ENCODE measurements at places on chromosomes 12 and 14.

DNA sequence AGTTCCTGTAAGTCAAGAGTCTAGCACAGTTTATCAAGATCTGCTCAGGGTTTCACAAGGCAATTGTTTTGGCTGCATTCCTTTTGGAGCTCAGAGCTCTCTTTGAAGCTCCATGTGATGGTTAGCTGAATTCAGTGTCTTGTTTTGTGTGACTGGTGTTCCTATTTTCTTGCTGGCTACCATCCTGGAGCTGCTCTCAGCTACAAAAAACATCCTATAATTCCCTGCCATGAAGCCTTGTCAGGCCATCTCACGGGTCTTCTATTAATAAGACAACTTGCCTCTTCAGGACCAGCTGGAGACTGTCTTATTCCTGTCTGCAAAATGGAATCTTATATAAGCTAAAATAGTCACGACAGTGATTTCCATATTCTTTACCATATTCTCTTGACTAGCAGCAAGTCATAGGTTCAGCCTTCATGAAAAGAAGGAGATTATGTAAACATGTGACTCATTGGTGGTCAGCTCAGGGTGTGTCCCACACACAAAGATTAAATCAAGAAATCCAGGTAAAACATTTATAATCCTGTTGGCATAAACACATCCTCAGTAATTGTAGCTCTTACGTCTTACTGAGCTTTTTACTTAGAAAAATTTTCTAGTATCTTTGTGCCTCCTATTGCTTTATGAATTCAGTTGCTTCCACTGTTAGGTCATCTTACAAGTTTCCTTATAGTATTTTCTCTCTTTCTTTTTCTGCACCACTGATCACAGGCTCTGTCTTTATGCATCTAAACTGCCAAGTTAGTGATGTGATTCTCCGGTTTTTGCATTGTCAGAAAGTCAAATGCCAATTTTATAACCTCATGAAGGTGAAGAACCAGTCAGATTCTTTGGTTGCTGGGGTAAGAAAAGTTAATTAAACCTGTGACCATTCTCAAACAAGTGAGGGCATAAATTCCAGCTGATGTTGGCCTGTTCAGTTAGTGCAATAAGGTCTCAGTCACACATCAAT is 378.5 kb upstream of the MGAT4C start:
- DNase-seq, result no peak
- no peak overlapping the region for H3K4me3 ChIP-seq
- no peaks in the 10 kb centered on the region for H3K36me3 ChIP-seq
- no peaks in the 10 kb centered on the region for H3K4me1 ChIP-seq
- peak overlapping the region; percentile 91 for H3K27ac ChIP-seq

- peaks cover 4% of the 10 kb centered on the region for H3K4me1 ChIP-seq
- no peak overlapping the region for H3K27ac ChIP-seq
- no peak overlapping the region for H3K4me3 ChIP-seq
These were observed 287.6 kb upstream of the E2F7 start for GRCh38 chr12:77352946-77353345.

DNA sequence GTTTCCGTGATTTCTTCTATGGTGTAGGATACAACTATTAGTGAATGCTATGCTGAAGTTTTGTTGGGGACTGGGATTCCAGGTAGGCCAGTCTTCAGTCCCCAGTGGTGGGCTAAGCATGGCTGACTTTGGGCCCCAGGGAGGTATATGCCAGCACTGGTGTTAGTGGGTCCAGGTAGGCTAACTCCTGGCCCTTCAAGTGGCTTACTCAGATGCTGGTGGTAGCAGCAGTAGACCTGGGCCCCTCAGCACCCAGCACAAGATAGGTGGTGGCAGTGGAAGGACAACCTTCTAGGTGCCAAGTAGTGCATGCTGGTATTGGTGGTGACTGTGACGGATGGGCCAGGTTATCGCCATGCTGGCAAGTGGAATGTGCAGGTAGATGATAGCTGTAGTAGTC is 955.1 kb downstream of the TMTC2 start:
- H3K27me3 ChIP-seq, result peaks cover 3% of the 10 kb centered on the region
- no peaks in the 10 kb centered on the region for H3K4me1 ChIP-seq
- no peak for DNase-seq
- no peak overlapping the region for H3K4me3 ChIP-seq
- H3K27ac ChIP-seq, result no peak overlapping the region

DNA sequence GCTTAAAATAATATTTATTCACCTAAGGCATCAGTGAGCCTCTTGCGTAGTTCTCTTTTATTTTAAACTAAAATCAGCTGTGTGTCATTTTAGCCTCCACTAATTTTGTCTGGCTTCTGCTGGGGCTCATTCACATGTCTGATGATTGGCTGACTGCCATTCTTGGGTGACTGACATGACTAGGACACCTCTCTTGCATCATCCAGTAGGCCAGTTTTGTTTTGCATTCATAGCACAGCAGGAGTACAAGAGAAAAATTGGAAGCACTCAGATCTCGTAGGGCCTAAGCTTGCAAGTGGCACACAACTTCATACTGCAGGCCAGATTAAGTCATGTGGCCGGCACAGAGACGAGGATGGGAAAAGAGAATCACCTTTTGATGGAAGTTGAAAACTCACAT is 1226.5 kb downstream of the GALC start:
- no peak overlapping the region for H3K4me3 ChIP-seq
- no peaks in the 10 kb centered on the region for H3K36me3 ChIP-seq
- H3K27ac ChIP-seq, result peak overlapping the region; percentile 26
- peaks cover 15% of the 10 kb centered on the region for H3K4me1 ChIP-seq
- no peaks in the 10 kb centered on the region for H3K27me3 ChIP-seq

DNA sequence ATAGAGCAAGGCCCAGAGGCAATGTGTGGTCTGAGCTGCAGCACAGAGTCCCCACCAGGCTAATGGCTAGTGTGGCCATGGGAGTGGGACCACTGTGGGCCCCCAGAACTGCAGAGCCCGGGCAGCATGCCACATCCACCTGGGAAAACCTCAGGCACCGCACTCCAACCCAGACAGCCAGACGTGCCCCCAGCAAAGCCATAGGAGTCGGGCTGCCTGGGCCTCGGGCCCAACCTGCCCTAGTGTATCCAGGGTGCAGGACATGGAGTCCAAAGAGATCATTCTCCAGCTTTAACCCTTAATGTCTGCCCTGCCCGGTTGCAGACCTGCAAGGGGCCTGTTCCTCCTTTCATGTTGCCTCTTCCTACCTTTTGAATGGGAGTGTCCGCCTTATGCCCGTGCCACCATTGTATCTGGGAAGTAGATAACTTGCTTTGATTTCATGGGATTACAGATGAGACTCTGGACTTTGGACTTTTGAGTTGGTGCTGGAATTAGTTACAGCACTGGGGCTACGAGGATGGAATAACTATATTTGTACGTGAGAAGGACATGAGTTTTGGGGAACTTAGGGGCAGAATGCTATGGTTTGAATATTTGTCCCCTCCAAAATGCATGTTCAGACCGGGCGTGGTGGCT is 29.1 kb upstream of the DEGS2 start:
- peaks cover 6% of the 10 kb centered on the region for H3K27me3 ChIP-seq
- peaks cover 5% of the 10 kb centered on the region for H3K4me1 ChIP-seq
- no peak overlapping the region for H3K27ac ChIP-seq

- H3K27me3 ChIP-seq, result peaks cover 18% of the 10 kb centered on the region
- no peak overlapping the region for H3K4me3 ChIP-seq
- H3K27ac ChIP-seq, result no peak overlapping the region
- no peak for DNase-seq
- H3K36me3 ChIP-seq, result no peaks in the 10 kb centered on the region
These were observed 132.3 kb downstream of the PAPOLA start for GRCh38 chr14:96634481-96634880.

DNA sequence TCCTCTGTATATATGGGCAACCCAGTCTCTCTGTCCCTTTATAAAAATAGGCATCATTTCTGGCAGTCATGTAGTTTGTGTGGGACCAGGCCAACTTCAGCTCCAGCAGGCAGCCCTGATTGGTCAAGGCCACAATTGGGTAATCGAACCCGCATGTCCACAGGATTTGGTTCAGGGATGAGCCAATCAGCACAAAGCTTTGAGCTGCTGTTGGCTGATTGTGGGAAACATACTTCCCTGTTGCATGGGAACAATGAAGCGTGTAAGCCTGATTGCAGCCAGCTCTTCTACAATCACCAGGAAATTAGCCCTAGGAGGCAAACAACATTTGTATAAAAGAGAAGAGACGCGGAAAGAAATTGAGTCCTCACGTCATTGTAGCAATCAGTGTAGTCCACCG is 328.6 kb downstream of the PCNX1 start:
- H3K27ac ChIP-seq, result no peak overlapping the region
- no peaks in the 10 kb centered on the region for H3K27me3 ChIP-seq
- no peak overlapping the region for H3K4me3 ChIP-seq

- no peak overlapping the region for H3K27ac ChIP-seq
- no peak for DNase-seq
- no peak overlapping the region for H3K4me3 ChIP-seq
- H3K36me3 ChIP-seq, result no peaks in the 10 kb centered on the region
- no peaks in the 10 kb centered on the region for H3K27me3 ChIP-seq
These were observed 77.4 kb upstream of the ALG10 start for GRCh38 chr12:33944703-33945437.

DNA sequence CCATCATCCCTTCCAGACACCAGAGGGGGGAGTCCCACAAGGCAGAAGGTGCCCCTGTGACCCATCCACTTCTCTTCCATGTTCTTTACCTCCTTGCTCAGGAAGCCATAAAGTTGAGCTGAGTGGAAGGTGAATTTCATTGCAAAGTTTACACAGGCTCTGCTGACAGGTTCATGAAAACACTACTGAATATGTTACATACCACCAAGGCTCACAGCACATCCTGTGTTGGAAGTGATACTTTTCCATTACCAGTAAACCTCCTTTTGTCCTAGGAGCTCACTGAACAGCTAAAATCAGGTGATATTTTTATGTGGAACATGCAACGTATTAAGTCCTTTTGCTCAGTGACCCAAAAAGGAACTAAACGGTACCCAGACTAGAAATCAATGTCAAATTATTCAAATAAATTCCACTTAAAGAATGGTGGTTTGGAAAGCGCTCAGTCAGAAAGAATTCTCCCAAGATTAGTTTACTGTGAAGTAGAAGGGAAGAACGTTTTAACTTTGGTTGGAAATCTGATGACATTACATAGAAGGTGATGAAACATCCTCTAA is 196.2 kb upstream of the NUDT4 start:
- DNase-seq, result no peak
- peaks cover 6% of the 10 kb centered on the region for H3K27me3 ChIP-seq
- H3K36me3 ChIP-seq, result peaks cover 21% of the 10 kb centered on the region
- H3K27ac ChIP-seq, result peak overlapping the region; percentile 89

DNA sequence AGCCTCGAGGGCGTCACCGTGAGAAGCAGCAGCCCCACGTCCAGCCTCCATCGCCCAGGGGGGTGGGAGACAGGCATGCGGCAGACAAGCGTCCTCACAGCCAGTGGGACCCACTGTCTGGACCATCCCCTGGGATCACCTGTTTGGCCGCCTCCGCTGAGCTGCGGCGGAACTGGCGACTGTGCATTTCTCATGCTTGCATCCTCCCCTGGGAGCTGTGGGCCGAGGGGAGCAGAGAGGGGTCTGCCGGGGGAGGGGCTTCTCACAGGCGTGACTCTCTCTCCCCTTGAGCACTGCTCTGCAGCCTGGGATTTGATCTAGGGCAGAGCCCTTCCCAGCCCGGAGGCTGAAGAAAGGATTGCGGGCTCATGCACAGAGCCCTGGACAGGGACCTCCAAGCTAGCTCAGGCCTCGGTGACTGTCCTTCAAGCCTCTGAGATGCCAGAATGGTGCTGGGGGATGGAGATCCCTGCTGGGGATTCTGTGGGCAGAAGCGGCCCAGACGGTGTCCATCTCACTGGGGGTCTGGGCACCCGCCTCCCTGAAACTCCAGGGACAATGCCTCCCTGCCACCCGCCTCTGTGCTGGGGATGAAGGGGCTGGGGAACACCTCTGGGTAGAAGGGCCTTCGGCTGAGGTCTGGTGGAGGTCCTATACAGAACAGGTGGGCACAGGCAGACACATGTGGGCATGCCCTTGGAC is 61.1 kb downstream of the PRIMA1 start:
- H3K36me3 ChIP-seq, result no peaks in the 10 kb centered on the region
- peak; percentile 38 for DNase-seq
- H3K27me3 ChIP-seq, result peaks cover 9% of the 10 kb centered on the region

DNA sequence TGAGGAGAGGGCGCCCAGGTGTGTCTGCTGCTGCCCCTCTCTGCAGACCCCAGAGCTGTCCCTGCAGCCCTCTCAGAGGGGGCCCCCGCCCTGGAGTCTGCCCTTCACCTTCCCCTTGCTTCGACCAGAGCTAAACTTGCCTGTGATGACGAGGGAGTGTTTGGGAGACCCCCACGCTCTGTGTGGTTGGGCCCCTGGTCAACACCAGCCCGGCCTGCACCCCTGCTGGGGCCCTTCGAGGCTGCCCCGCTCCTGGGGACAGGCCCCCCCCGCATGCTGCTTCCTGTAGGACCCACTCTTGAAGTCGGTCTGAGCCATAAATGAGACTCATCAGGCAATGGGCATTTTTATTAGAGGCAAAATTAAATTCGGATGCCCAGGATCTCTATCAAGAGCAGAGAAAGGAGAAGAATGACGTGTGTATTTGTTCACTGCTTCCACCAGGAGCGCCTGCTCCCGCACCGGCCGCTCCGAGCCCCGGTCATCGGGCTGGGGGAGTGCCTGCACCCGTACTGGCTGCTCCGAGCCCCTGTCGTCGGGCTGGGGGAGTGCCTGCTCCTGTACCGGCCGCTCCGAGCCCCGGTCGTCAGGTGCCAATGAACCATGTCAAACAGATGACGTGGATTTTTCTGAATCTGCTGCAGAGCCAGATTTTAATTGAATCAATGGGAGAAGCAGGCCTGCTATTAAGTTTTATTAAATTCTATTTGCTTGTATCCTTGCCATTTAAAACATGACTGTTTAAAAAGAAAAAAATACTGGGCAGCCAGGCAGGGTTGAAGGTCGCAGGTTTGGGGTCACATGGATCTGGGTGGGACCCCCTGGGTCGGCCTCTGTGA is 47.7 kb downstream of the NOC4L start:
- no peak overlapping the region for H3K27ac ChIP-seq
- peaks cover 65% of the 10 kb centered on the region for H3K27me3 ChIP-seq
- peaks cover 4% of the 10 kb centered on the region for H3K36me3 ChIP-seq
- H3K4me1 ChIP-seq, result peaks cover 32% of the 10 kb centered on the region

DNA sequence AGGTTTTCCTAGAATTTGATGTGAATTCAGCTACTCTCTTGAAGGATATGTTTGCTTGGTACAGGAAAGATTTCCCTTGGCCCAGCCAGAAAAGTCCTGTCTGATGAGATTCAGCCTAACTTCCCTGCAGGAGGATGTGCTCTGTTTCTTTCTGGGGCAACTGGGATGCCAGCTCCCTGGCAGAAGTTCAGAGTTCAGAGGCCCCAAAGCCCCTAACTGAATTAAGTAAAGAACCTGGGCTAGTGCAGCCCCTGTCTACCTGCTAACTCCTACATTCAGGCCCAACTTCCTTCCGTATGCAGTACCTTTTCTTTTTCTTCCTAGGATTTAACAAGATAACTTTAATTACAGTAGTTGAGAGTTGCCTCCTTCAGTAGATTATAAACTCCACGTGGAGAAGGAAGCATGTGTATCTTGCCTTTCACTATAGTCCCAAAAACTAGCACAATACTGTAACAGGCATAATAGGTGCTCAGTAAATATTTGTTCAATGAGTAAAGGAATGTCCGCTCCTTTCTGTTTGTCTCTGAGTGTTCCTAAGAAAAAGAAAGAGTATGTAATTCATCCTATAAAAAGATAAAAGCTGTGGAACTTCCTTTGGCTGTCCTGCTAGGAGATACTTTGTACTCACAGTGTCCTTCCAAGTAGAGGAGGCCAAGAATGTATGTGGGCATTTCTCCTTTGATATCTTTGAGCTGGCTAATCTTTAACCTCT is 141.0 kb downstream of the SLC8A3 start:
- peaks cover 13% of the 10 kb centered on the region for H3K27me3 ChIP-seq
- H3K4me3 ChIP-seq, result no peak overlapping the region
- peaks cover 6% of the 10 kb centered on the region for H3K4me1 ChIP-seq
- DNase-seq, result no peak
- H3K36me3 ChIP-seq, result no peaks in the 10 kb centered on the region

- DNase-seq, result no peak
- peaks cover 3% of the 10 kb centered on the region for H3K27me3 ChIP-seq
- no peak overlapping the region for H3K27ac ChIP-seq
- no peaks in the 10 kb centered on the region for H3K36me3 ChIP-seq
- no peak overlapping the region for H3K4me3 ChIP-seq
These were observed 92.2 kb downstream of the DYRK2 start for GRCh38 chr12:67740711-67741110.

All from nephron progenitor cell (in vitro differentiated cells).